CD4-positive, alpha-beta T cell treated with Interleukin-4 for 1 hour (primary cell): ENCODE measurements at places on chromosomes 13 and 19.

DNA sequence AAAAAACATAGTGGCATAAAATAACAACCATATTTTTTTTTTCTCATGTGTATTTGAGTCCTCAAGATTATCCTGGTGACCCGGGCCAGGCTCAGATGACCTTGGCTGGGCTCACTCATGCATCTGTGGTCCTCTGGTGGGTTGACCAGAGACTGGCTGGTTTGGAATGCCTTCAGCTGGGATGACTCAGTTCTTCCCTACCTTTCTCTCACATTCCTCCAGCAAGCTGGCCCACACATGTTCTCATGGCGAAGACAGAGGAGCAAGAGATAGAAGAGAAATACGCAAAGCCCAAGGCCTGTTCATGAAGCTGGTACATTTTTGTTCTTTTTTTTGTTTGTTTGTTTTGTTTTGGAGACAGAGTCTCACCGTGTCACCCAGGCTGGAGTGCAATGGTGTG, 14.3 kb upstream of the ZNF541 start:
- no peak for DNase-seq

GRCh38 chr13:32538143-32538620, 413 bp downstream of the N4BP2L2 start:
- DNase-seq, result no peak

GRCh38 chr13:52862358-52863206, 14.1 kb upstream of the PCDH8 start:
- DNase-seq, result no peak

- no peak for DNase-seq
Measured at GRCh38 chr19:58563034-58563573, 4.7 kb upstream of the UBE2M start.

DNA sequence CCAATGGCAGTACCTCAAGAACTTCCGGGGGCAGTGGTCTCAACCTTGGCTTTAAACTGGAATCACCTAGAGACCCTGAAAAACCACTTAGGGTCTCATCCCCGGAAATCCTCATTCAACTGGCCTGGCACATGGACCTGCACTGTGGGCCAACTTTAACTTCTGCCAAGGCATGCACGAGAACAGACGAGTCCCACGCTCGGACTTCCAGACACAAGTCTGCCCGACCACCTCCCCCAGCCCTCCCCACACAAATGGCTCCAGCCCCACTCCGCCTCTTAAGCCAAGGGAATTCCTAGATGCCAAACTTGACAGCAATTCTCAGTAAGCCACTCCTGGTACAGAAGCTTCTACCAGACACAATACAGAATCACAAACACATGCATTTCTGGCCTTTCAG, 114.0 kb downstream of the STK24 start:
- DNase-seq, result no peak

DNA sequence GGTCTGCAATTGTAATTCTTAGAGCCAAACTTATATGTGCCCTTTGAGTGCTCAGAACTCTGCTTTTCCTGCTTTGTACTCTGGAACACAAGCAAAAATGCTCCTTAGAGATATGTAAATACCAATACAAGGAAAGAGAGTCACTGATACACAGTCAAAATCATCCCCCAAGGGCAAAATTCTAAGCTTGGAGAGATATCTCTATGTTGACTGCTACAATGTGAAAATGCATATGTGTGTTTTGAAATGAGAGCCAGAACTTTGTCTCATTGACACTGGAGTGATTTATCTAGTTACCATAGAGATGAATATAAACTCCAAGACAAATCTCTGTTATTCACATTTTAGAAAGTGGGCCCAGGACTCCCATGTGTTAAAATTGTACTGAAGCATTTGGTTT, 494.8 kb upstream of the SLITRK1 start:
- DNase-seq, result no peak

DNA sequence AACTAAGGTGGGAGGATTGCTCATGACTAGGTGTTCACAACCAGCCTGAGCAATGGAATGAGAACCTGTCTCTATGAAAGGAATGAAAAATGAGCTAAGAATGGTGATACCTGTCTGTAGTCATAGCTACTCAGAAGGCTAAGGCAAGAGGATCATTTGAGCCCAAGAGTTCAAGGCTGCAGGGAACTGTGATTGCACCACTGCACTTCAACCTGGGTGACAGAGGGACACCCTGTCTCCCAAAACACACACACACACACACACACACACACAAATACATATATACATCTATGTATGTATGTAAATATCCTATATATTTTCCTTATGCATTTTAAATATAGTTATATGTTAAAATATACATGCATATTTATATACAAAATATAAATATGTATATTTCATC, 7.4 kb upstream of the ZNF433 start:
- DNase-seq, result no peak

DNA sequence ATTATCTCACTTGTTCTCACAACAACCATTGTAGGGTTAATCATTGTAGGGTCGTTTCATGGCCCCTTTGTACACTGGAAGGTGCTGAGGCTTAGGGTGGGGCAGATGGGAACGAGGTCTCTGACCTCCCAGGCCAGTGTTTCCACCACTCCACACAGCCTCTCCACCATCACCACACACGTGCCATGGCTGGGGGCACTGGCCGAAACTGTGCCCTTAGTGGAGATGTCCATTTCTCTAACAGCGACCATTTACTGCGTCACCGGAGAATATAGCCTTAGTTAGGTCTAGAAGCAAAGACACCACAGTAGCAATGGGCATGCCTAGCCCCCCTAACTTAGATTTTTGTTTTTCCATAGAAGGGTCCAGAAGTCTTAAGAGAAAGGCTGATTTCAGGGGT, 36.5 kb downstream of the COL4A1 start:
- DNase-seq, result no peak

DNA sequence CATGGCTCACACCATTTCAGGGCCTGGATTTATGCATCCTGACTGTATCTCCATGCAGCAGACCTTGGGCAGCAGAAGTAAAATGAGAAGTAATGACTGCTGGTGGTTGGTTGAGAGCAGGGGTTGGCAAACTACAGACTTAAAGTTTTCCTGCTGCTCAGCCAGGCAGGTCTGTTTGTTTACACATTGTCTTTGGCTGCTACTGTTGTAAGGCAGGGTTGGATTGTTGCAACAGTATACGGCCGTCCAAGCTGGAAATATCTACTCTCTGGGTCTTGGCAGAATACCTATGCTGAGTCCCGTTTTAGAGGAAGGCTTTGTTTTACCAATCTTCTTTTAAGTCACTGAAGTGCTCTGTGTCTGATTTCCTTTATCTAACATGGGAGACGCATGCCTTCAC, 13.5 kb downstream of the SNRNP70 start:
- DNase-seq, result no peak

GRCh38 chr19:9498183-9498902, at the start of gene ZNF560:
Gene ZNF560, minus strand, starts transcription at chr19:9498616. Its CDS starts 23,303 bp downstream, at chr19:9475313.
- DNase-seq, result no peak

- no peak for DNase-seq
Measured at GRCh38 chr13:22212576-22212975, 541.7 kb downstream of the FGF9 start.

DNA sequence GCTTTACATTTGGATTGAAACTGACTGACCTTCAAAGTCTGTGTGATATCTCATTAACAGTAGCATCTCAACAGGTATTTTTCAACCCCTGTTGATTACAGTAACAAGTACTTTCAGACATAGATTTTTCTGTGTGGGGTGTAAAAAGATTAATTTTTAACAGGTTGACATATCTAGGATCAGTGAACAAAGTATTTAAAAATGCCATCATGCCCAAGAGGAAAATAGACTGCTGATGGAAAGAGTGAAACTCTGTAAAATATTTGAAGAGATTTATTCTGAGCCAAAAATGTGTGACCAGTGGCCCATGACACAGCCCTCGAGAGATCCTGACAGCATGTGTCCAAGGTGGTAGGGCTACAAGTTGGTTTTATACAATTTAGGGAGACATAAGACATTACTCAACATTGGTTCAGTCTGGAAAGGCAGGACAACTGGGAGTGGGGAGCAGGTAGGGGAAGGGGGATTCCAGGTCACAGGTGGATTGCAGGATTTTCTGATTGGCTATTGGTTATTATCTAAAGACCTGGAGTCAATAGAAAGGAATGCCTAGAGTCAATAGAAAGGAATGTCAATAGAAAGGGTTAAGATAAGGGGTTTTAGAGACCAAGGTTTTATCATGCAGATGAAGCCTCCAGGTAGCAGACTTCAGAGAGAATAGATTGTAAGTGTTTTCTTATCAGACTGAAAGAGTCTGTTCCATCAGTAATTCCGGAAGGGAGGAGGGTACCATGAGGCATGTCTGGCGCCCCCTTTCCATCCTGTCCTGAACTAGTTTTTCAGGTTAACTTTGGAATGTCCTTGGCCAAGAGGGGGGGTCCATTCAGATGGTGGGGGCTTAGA, 29.1 kb downstream of the TNFRSF19 start:
- DNase-seq, result no peak

GRCh38 chr13:111877906-111878305, 189.0 kb upstream of the SOX1 start:
- no peak for DNase-seq

- no peak for DNase-seq
Measured at GRCh38 chr13:102091231-102091630, 310.6 kb downstream of the FGF14 start.

GRCh38 chr19:17200408-17201079, 14.6 kb upstream of the USE1 start:
- no peak for DNase-seq

DNA sequence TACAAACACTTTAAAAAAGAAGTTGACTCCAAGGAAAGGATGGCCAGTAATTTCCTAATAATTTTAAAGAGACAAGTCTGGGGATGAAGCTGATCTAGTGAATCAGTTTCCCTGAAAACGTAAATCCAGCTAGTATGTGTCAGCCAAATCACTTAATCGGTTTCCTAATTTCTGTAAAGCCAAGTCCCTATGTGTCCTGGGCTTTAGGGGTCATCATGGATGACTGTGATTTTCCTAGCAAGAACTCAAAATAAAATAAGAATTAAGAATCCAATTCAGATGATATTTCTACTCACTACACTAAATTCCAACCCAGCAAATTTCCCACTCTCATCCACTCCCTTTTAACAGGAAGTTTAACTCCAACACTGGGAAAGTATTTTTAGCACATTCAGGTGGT, 35.9 kb downstream of the ELF1 start:
- no peak for DNase-seq

- DNase-seq, result no peak
Measured at GRCh38 chr13:34721631-34722595, 220.2 kb upstream of the NBEA start.

- DNase-seq, result no peak
Measured at GRCh38 chr13:98364647-98365046, 187.6 kb upstream of the RNF113B start.

- DNase-seq, result no peak
Measured at GRCh38 chr19:45881909-45882528, 3.9 kb downstream of the IRF2BP1 start.

DNA sequence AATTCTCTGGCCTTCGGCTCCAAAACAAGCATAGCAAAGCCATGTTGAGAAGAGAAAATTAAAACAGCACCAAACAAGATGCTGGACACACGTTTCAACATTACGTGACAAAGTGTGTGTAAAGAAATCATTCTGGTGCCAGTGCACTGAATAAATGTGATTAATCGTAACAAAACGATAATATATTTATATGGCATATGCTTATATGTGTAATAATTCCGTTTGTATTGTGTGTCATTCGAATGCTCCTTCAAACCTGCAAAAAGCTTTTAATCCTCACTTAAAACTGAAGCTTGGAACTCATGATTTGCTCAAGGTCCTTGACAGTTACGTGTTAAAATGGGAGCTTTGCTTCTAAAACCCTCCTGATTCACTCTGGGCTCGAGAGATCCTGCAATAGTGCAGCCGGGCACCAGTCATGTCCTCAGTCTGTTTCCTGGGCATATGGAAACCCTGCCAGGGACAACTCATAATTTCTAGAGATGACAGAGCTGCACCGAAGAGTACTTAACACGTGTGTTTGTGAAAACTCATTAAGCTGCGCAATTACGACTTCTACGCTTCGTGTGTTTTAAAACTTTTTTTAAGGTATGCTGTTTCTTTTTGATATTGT, 731 bp upstream of the AKAP8L start:
- DNase-seq, result no peak

DNA sequence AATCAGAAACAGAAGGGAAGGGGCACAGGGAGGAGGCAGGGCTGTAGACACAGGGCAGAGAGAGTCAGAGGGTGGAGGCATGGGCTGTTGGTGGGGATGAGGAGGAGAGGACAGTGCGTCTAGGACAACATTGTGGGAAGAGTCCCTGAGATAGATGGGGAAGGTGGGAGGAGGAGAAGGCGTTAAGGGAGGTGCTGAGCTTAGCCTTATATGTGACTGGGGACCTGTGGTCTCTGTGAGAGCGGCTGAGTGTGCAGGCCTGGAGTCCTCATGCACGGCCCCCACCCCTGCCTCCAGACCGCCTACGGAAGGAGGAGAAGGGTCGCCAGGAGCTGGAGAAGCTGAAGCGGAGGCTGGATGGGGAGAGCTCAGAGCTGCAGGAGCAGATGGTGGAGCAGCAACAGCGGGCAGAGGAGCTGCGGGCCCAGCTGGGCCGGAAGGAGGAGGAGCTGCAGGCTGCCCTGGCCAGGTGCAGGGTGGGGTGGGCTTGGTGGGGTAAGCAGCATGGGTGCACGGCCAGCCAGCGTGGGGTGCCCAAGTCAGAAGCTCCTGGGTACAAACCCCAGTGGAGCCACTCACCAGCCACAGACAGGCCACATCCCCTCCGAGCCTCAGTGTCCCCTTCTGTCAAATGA, 56.8 kb downstream of the KCNC3 start:
- DNase-seq, result no peak

GRCh38 chr13:72284791-72285190, 417.8 kb upstream of the DACH1 start:
- DNase-seq, result no peak

DNA sequence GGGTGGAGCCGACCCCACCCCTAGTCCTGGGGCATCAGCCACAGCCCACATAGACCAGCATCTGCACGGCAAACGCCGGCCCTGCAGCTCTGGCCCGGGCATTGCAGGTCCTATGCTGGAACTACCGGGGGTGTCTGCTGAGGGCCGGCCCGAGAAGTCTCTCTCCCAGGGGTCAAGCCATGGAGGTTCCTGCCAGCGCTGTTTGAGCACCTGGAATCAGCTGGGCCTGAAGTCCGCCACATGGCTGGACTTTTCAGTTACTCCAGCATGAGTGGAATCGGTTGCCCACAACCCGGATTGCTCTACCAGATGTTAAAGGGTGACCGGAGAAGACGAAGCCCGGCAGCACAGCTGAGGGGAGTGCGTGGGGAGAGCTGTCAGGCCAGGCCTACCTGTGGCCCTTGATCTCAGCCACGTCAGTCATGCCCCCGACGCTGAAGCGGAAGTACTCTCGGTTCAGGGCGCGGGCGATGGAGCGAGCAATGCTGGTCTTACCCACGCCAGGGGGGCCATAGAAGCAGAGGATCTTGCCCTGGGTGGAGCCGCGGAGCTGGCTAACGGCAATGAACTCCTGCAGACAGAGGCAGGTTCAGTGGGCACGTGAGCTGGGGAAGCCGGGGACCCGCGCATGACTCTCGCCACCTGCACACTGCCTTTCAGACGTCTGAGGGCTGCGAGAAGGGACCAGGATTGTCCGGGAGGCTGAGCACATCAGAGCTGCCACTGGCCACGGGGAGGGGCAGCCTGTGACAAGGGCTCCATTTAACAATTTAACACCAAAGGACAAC, 8.7 kb downstream of the RPL36 start:
- DNase-seq, result no peak

- DNase-seq, result no peak
Measured at GRCh38 chr13:32125751-32126150, 94.2 kb downstream of the FRY start.
